ENCODE measurements at places on chromosomes 6 and 20. TPM values are rescaled to one million over a fixed set of nuclear protein-coding genes. Genes with fewer than 3 reads are reported as not detected.
A peak's percentile ranks its signal among the peaks of the same experiment; 100 is the strongest.

Gene HLA-DRA
- 0.17 TPM for total RNA-seq

DNA sequence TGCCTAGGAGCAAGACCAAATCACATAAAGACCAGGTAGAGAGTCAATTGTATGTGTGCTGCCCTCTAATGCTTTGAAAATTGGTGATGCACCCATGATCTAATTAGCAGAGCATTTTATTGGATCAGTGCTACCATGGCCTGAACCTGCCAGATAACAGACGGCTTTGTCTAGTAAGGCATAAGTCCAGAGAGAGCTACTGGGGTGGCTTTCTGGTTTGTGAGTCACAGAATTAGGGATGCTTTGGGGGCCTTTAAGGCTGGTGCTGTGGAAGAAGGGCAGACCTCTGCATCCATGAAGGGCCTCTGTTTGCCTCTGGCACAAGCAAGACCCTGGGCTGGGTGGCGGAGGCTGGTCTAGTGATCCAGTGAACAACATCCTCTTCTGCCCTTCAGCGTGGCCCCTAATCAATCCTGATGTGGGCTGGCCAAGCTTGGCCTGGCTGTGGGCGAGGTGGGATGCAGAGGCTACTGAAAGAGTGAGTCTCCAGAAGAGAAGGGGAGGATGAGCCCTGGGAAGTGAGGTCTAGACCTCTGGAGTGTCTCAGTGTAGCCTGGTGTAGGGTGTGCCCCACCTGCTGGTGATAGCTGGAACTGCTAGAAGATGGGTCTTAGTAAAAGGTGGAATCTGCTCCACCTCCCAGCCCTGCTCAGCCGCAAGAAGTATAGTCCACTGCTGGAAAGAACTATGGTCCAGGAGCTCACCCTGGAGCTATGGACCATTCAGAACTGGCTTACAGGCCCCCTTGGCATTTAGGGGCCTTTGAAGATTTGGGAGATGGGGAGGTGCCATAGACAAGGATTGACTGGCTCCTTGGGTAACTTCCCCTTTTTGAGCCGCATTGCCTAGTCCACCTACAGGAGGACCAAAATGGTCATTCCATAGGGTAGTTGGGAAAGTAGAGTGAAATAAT, 36.7 kb upstream of the AAR2 start:
- DNase-seq = peak; percentile 78

DNA sequence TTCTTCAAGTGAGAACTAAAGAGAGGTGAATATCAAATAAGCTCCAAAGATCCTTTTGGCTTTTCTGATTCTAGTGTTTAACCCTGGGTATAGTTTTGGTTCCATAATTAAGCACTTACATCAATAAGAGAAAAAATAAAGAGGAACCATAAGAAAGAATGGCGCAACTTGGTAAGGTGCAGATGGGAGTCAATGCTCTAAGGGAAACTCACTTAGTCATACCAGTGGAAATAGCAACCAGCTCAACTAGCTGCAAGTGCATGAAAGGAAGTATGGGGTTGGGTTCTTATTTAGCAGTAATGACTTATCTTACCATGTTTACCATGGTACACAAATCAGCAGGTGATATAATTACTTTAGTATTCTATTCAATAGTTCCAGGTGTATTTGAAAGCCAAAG, 296.5 kb upstream of the RUNX2 start:
- no peak for DNase-seq

Gene JPH2
- total RNA-seq = 0.66 TPM

DNA sequence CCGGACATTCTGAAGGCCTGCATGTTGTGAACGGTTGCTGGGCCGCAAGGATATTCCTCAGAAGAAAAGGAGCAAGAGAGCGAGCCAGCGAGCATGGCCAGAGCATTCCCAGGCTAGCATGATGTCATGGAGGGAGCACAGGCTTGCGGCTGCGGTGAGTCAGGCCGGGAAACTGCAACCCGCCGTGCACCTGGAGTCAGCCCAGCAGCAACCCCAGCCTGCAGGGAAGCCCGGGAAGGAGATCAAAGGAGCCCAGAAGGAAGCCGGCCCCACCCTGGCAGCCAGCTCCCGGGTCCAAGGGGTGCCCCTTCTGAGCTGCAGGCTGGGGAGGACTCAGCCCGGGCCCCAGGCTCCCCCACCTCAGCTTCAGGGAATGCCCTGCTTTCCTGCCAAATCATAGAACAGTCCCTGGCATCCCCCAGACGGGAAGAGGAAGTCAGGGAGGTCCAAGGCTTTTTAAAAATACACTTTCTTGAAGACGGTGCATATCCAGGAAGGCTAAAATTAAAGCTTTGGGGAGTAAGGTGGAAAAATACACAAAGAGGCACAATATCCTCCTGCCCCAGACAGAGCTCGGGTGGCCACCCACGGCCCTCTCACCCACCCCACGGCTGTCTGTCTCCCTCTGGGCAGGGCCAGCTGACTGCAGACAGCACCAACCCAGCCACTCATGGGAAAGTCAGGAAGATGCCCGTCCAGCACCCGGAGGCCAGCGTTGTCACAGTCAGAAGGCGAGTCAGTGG, 53.7 kb downstream of the BMP7 start:
- DNase-seq = peak; percentile 96

GRCh38 chr6:95203153-95203754, 374.1 kb upstream of the MANEA start:
- peak; percentile 65 for DNase-seq

GRCh38 chr20:9831032-9831431, 7.8 kb downstream of the PAK5 start:
- DNase-seq = no peak
